ENCODE measurements at places on chromosomes 6 and 20.
A peak's percentile ranks its signal among the peaks of the same experiment; 100 is the strongest.

DNA sequence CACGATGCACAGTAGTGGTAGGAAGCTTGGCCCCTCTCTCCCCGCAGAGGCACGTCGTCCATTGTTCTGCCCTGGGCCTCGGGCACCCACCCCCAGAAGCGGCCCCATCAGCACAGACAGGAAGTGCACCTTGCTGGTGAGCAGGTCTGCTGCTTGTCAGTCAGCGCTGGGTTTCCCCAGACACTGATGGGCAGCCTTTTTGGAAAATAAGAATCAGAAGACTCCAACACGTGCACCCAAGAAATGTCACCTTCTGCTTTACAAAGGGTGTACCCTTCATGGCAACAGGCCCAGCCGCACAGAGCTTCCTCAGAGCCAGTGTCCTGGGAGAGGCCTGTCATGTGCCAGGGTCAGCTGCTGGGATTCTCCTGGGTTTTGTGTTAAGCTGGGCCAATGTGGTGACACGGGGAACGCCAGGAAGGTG, 34.7 kb upstream of the IRF4 start:
- DNase-seq = no peak

- no peak for DNase-seq
Measured at GRCh38 chr6:155301867-155302266, 12.4 kb downstream of the TFB1M start.

DNA sequence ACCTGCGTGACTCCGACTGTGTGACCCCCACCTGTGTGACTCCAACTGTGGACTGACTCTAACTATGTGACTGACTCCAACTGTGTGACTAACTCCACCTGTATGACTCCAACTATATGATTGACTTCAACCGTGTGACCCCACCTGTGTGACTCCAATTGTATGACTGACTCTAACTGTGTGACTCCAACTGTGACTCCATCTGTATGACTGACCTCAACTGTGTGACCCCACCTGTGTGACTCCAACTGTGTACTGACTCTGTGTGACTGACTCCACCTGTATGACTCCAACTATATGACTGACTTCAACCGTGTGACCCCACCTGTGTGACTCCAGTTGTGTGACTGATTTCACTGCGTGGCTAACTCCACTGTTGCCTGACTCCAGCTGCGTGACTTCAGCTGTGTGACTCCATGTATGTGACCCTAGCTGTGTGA, 38.6 kb downstream of the SYNJ2 start:
- DNase-seq = no peak

DNA sequence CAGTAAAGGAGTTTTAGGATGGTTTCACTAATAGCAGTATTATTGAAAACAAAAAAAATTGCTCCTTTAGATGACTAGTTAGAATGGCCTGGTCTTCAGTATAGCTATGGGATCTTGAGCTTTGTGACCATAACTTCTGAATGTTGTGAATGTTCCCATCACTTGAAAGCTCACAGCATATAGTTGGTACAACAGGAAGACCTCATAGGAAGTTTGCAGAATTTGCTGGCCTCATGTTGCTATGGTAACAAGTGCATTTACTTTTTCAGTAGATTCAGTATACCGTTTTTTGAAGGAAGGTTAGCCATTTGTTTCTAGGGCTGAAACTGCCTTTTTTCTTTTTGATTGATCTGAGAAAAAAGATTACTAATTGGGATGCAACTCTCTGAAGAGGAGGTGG, 8.3 kb downstream of the PHF3 start:
- no peak for DNase-seq

DNA sequence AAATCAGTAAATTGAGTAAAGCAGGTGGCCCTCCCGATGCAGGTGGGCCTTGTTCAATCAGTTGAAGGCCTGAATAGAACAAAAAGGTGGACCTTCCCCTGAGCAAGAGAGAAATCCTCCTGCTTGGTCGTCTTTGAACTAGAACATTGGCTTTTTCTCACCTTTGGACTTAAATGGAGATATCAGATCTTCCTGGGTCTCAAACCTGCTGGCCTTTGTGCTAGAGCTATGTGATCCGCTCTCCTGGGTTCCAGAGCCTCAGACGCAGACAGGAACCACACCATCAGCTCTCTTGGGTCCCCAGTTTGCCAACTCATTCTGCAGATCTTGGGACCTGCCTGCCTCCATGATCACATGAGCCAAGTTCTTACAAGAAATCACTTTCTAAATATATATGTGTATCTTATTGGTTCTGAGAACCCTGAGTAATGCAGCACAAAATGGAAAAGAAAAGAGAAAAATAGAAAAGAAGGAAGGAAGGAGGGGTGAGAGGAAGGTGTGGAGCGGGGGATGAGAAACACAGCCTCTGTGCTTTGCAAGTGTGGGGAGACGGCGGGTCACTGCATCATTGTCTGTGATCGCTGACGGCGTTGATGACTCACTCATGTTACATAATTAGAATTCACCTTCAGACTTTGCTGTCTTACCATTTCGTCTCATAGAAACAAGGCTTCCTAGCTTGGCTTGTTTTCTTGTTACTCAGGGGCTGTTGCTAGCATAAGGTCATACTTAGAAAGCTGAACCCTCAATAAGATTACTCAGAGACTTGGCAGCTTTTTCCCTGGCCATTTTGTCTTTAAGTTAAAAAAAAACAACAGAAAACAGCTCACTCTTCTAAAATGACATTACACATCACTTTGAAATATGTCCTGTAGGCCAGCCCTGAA, 85.7 kb upstream of the NEDD9 start:
- DNase-seq = peak; percentile 48

DNA sequence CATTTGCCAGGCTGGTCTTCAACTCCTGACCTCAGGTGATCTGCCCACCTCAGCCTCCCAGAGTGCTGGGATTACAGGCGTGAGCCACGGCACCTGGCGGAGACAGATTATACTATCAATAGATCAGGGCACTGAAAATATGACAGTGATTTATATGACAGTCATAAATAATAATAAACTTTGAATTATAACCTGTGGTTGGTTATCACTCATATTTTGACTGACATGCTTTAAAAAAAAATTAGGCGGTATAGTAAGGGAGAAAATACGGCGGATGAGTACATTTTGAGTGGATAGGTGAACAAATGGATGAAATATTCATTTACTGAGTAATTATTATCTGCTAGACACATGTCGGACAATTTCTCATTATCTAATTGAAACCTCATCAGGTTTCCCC, 28.8 kb downstream of the TMEM244 start:
- no peak for DNase-seq

- no peak for DNase-seq
Measured at GRCh38 chr6:163983679-163984078, 569.2 kb downstream of the QKI start.

GRCh38 chr6:170132561-170132991, 158.3 kb downstream of the DLL1 start:
- no peak for DNase-seq

Measured in activated naive CD8-positive, alpha-beta T cell treated with anti-CD3 and anti-CD28 coated beads, Interleukin-2, amount 50 U/mL, for 16 hours (primary cell).